Activated CD4-positive, alpha-beta memory T cell treated with anti-CD3 and anti-CD28 coated beads for 36 hours (primary cell): ENCODE measurements at places on chromosomes 3 and 15. TPM values are rescaled to one million over a fixed set of nuclear protein-coding genes. Genes with fewer than 3 reads are reported as not detected.

GRM2 gene
- 0.29 TPM for total RNA-seq

NDUFB4 gene
- 130 TPM for total RNA-seq

SLC6A20 gene
- total RNA-seq, result not detected

SCAMP5 gene
- total RNA-seq, result 0.33 TPM

LHFPL4 gene
- not detected for total RNA-seq

PEX5L gene
- not detected for total RNA-seq

AHSG gene
- total RNA-seq, result not detected

SEC61A1 gene
- 149 TPM for total RNA-seq

SIAH2 gene
- total RNA-seq, result 74.0 TPM

FBXW12 gene
- not detected for total RNA-seq

CHRNB4 gene
- total RNA-seq, result not detected

CACNA2D2 gene
- 0.63 TPM for total RNA-seq

FAM43A gene
- 8.5 TPM for total RNA-seq

NR2E3 gene
- total RNA-seq, result not detected

C3orf80 gene
- total RNA-seq, result not detected

CHRNA5 gene
- total RNA-seq, result 4.0 TPM

LRTM1 gene
- not detected for total RNA-seq

C3orf22 gene
- total RNA-seq, result not detected

IL20RB gene
- 0.80 TPM for total RNA-seq

AMT gene
- total RNA-seq, result 2.6 TPM

NAALADL2 gene
- not detected for total RNA-seq

CIDEC gene
- not detected for total RNA-seq

RAB6B gene
- 2.7 TPM for total RNA-seq

FEZF2 gene
- total RNA-seq, result not detected

SERINC4 gene
- 0.15 TPM for total RNA-seq

DLL4 gene
- total RNA-seq, result not detected

GPR62 gene
- not detected for total RNA-seq

PSTPIP1 gene
- 155 TPM for total RNA-seq

CEP97 gene
- 17.9 TPM for total RNA-seq

KLHDC8B gene
- total RNA-seq, result 2.9 TPM

FANCD2 gene
- 89.4 TPM for total RNA-seq

MUC13 gene
- total RNA-seq, result not detected

PLSCR1 gene
- 69.0 TPM for total RNA-seq

AEN gene
- 55.7 TPM for total RNA-seq

SMCO1 gene
- not detected for total RNA-seq

RTP1 gene
- total RNA-seq, result not detected

FAM81A gene
- total RNA-seq, result not detected

CHRD gene
- 0.21 TPM for total RNA-seq

RAB8B gene
- 109 TPM for total RNA-seq

TLR9 gene
- total RNA-seq, result 0.59 TPM

TMEM42 gene
- total RNA-seq, result 13.0 TPM

GOLGA8R gene
- total RNA-seq, result 0.14 TPM

POLQ gene
- total RNA-seq, result 23.9 TPM

CCNB2 gene
- 74.7 TPM for total RNA-seq

VPS18 gene
- 8.8 TPM for total RNA-seq

ARHGAP11A gene
- total RNA-seq, result 122 TPM

IL5RA gene
- total RNA-seq, result 0.15 TPM

SLC24A5 gene
- not detected for total RNA-seq
